ENCODE measurements at places on chromosomes 7 and 10. TPM values are rescaled to one million over a fixed set of nuclear protein-coding genes. Genes with fewer than 3 reads are reported as not detected.

Gene DNAJC12
- 6.7 TPM for total RNA-seq

Gene VWDE
- total RNA-seq, result 13.0 TPM

Gene TLX1
- 3.4 TPM for total RNA-seq

Gene H2BK1
- total RNA-seq, result not detected

Gene PON3
- 8.2 TPM for total RNA-seq

Data from umbilical cord (tissue), 2 donors.